Stimulated activated CD4-positive, alpha-beta T cell treated with anti-CD3 and anti-CD28 coated beads, Interleukin-4, amount 100 ng/mL, for 24 hours (primary cell): ENCODE measurements at places on chromosomes 13 and 19.

GRCh38 chr19:45202637-45203036 lies 24.1 kb downstream of the BLOC1S3 start:
- DNase-seq = no peak

DNA sequence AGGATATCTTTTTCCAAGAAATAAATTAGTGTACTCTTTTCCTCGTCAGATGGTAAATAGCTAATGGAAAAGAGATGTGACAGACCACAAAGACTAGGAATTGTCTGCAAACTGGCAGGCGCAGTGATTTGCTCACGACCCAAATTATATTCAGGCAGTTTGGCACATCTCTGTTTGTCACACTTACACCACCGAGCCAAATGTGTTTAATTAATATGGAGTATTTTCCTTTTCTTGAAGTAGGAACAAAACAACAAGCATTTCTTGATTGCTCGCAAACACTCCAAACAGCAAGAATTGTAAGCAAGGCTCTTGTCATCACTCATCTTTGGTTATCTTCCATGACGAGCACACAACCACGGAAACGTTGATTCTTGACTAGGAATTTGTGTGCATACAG lies 884.2 kb downstream of the PCDH9 start:
- no peak for DNase-seq

GRCh38 chr13:76711550-76712182 lies 174.5 kb downstream of the KCTD12 start:
- no peak for DNase-seq

GRCh38 chr19:12838886-12839756 lies 806 bp downstream of the MAST1 start:
- no peak for DNase-seq

DNA sequence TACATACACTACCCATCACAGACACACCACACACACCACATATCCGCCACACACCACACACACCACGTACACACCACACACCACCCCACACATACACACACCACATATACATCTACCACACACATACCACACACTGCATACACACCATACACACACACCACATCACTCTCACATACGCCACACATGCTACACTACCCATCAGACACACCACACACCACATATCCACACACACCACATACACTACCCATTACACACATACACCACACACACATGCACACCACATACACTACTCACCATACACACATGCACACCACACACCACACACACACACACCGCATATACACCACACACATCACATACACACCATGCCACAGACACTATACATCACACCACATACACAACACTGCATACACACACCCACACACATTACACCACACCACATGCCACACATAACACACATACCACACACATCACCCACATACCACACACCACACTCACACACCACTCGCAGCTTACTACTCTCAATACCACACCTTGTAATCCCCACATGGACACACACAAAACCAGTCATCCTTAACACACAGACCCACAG lies 9.5 kb downstream of the ERFL start:
- DNase-seq = no peak

GRCh38 chr13:27621116-27621365 lies 651 bp upstream of the POLR1D start:
- DNase-seq = no peak

- DNase-seq = no peak
Observed at GRCh38 chr19:11164879-11165406, 9.4 kb upstream of the SPC24 start.

- DNase-seq = no peak
Observed at GRCh38 chr19:31545777-31546176, 196.5 kb upstream of the TSHZ3 start.

DNA sequence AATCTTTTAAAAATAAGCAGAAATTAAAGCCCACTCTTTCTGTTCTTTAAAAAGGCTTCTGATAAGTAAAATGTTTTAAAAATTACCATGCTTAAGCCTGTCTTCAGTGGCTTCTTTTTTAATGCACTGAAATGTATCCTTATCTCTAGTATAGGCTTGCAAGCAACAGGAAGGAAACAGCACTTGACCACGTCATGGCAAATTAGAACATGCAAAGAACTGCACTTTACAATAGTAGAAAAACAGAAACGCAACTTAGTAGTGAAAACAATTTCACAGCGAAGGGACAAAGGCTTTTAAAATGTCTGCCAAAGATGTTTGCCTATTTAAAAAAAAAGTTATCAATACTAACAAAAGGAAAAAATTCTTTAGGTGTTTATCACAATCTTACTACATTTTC lies 36.3 kb downstream of the ELF1 start:
- peak; percentile 64 for DNase-seq

DNA sequence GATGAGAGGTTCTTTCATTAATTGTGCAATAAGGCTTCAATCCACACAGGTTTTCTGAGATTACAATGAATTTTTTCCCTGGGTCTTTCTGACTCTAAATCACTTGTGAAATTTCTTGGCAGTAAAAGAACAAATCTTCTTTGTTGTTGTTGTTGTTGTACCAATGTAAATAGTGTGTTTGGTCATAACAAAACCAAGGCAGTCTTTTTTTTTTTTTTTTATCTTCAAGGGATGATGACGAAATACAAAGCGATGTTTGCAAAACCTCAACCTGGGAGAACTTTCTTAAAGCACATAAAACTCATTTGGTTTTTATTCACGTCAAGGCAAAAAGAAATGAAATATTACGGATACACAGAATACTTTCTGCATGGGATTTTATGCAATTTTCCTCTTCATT lies 462.0 kb downstream of the LIG4 start:
- DNase-seq = no peak

- no peak for DNase-seq
Observed at GRCh38 chr13:49441846-49442245, 2.0 kb downstream of the CAB39L start.

- peak; percentile 22 for DNase-seq
Observed at GRCh38 chr19:43820098-43820883, 6.8 kb upstream of the ZNF283 start.

DNA sequence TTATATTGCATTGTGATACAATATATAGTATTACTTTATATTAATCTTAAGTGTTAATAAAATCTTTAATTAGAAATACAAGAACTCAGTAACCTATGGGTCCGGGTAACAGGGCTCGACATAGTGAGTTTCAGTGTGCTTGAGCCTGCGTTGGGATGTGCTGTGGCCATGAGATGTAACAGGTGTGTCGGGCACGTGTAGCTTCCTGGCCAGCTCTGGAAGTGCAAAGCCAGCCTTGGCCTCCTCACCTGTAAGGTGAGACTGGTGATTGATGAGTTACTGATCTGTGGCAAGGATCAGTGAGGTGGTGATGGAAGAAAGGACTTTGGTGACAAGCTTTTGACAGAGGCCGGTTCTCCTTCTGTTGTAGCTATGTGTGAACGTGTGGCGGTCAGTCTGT lies 19.2 kb downstream of the ATP4B start:
- no peak for DNase-seq

DNA sequence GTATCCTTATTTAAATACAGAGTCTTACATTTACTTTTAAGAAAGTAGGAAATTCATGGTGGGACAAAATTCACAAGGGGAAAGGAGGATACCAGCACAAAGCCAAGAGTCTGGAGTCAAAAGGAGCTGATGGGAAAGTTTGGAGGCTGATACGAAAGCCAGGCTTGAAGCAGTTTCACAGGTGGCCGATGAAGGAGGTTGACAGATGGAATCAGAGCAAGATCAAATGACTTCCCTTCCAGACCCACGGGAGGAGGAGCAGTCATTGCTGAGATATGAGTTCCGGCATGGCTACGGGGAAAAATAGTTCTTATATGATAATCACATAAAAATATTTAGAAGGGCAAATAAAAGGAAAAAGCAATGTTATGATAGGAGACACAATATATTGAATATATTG lies 65.0 kb downstream of the DGKH start:
- DNase-seq = no peak

GRCh38 chr19:55341171-55341588 lies 1.5 kb downstream of the KMT5C start:
- peak; percentile 58 for DNase-seq

GRCh38 chr19:45098521-45099466 lies 5.8 kb downstream of the PPP1R37 start:
- no peak for DNase-seq

DNA sequence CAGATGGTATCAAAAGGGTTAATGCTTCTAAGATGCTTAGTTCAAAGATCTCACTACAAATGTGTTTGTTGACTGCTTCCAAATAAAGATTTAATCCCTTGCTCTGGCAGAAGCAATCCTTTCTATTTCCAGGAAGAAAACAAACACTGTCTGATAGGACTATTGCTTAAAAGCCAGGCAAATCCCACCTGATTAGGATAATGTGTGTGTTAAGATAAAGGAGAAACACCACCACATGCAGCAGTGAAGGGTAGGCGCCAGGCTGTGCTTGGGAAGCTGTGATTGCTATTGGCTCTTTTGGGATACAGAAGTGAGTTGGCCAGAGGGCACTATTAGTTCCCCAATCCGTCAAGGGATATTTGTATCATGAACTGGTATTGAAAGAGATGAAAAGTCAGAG lies 62.8 kb upstream of the LRCH1 start:
- no peak for DNase-seq

DNA sequence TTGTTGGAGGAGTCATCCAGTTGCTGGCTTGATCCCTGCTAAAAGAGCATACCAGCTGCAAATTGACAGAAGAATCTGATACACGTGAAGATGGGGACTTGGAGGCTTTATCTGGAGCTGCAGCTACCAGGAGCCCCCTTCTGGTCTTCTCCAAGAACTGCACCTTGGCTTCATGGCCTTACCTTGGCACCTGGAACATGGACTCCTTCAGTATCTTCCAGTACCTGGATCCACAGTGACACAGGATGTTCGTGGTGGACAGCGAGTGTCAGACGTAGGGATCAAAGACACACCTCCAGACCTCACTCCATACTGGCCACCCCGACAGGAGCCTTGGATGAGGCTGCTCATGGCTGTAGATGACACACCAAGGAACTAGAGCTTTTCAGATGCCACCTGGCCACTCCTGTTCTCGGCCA lies 9.9 kb upstream of the ACSBG2 start:
- peak; percentile 69 for DNase-seq

DNA sequence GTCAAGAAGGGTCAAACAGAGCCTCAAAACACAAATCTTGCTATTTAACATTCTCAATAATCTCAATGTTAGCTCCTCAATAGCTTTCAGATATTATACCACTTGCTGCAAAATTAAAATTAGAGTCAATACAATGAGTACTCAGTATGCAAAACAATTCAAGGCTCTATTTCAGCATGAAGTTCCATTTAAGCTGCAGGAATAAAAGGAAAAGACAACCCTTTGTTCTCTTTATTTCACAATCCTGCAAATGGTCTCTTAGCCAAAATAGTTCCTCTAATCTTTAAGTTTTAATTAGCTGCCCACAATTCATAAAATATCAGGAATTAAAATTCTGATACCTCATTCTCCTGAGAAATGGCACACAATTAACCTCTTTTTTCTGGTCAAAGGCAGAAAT lies 40.5 kb upstream of the DCT start:
- no peak for DNase-seq

DNA sequence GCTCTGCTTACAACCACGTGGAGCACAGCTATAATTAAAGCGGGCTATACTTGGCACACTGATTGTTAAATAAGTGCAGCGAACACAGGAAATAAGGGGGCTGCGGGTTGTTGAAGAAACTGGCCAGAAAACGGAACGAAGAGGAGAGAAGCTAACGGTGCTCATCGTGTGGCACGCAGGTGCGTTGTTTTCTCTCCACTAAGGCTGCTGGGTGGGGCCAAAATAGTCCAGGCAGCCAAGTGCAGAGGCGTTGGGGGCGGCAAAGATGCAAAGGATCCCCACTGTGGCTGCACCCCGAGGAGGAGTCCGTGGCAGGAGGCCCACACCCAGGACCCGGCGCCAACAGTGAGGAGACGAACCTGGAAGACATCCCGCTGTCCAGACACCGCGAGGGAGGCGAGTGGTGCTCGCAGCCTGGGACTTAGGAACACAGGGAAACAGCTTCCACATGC lies 8.1 kb upstream of the ARL11 start:
- DNase-seq = no peak

DNA sequence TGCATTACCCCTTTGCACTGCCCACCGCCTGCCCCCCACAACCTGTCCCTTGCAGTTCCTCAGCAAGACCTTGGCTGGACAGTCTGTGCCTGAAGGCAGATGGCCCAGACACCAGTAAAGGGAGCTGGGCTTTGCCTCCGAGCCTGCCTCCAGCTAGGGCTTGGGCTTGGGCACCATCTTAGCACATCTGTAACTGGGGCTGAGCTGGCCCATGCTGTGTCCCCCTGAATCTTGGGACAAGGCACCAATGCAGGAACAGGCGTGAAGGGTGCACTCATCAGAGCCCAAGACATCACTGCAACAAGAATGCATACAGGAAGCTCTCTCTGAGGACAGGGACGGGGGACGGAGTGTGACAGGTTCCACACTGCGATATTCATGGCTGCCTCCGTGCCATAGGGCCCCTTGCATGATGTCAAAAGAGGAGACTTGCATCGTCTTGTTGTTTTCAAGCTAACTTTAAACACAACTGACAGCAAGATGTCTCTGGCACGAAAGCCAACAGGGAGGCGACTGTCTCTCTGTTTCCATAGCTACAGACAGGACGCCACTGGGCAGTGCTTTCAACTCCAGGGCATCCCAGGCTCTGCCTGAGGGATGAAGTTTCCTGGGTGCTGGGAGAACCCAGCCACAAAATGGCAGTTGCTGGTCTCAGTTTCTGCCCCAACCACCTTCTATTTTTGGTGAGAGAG lies 8.7 kb upstream of the CHST8 start:
- no peak for DNase-seq

DNA sequence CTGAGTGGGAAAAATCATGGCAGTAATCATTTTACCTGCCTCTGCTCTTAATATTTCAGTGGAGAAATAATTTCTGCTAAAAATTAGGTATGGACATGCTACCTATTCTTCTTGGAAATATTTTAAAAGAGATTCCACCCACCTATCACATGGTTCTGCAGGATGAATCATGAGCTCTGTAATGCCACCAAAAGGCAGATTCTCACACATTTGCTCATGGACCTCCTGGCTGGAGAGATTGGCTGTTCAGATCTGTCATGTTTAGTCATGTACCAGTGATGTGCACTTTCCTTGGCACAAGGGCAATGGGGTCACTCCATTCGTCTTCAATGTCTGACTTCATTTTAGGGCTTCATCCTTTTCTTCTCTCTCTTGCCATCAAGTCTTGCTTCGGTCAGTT lies 101.8 kb upstream of the MBNL2 start:
- DNase-seq = no peak

DNA sequence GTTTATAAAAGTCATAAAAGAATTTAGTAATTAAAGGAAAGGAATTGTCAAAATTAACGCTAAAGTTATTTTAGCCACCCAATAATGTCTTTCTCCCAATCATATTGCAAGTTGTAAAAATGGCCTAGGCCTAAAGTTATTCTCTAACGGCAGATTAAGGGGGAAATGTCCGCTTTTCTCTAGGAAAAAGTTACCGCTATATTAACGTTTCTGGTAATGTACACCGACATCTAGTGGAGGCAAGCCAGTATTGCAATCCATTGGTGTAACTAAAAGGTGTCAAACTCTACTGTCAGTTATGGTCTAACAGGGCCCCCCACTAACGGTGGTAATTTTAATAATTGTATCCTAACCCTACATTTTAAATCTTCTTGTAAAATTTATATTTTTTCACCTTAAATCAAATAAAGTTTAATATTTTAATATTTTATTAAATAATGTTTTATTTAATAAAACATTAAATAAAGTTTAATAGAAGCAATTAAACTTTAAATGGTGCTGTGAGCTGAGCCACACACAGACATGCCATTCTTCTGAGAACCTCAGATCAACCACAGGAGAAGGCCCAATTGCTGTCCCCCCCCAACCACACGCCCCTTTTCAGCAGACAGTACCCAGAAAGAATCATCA lies 35.9 kb upstream of the ZSCAN5A start:
- peak; percentile 63 for DNase-seq

GRCh38 chr13:97913206-97913605 lies 40.3 kb upstream of the IPO5 start:
- DNase-seq = no peak
